ENCODE measurements at places on chromosomes 7 and 10.

DNA sequence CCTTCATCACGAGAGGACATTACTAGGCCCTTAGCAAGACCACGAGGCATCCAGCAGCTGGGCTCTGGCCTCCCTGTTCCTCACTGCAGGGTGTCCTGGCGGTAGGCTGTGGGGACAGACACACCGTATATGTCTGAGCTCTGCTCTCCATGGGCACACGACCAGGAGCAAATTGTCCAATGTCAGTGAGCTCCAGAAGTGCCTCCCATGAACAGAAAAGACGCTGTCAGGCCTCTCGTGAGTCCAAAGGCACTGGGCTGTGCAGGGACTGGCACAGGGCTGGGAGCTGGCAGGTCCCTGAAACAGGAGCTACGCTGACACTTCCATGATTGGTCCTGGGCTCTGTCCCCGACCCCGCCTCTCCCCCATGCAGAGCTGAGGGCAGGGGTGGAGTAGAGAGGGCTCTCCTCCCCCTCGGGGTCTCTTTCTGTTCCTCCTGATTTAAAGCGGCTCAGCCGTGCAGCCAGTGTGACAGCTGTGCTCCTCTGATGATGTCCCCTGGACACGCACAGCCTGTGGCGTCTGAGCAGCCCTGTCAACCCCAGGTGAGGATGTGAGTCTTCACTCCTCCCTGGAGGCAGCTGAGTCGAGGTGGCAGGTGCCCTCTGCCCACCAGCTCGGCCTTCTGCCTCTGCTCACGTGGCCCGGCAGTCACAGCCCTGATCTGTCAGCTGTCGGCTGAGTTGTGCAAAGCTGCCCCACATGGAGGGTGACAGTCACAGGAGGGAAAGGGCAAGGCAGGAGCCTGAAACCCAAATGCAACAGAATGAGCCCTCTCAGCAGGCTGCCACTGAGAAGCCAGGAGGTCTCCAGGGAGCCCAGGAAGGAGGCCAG is 13.0 kb downstream of the ANTXRL start:
- no peak for DNase-seq

GRCh38 chr10:33174674-33175434 is 159.6 kb downstream of the NRP1 start:
- DNase-seq: no peak

GRCh38 chr7:42104231-42104630 is 132.8 kb downstream of the GLI3 start:
- DNase-seq: no peak

DNA sequence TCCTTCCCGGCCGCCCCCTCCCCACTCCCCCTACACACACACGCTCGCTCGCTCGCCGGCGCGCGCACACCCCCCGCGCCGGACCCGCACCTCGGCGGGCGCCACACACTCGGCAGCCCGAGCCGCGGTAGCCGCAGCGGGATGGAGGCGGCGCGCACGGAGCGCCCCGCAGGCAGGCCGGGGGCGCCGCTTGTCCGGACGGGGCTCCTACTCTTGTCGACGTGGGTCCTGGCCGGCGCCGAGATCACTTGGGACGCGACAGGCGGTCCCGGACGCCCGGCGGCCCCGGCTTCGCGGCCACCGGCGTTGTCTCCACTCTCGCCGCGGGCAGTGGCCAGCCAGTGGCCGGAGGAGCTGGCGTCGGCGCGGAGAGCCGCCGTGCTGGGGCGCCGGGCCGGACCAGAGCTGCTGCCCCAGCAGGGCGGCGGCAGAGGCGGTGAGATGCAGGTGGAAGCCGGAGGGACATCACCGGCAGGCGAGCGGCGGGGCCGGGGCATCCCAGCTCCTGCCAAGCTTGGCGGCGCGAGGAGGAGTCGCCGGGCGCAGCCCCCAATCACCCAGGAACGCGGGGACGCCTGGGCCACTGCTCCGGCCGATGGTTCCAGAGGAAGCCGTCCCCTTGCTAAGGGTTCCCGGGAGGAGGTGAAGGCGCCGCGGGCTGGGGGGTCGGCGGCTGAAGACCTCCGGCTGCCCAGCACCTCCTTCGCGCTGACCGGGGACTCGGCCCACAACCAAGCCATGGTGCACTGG is at the start of gene SORCS3:
SORCS3 (plus strand) TSS at position 104 of the 750 bp plus-strand sequence.
- no peak for DNase-seq

DNA sequence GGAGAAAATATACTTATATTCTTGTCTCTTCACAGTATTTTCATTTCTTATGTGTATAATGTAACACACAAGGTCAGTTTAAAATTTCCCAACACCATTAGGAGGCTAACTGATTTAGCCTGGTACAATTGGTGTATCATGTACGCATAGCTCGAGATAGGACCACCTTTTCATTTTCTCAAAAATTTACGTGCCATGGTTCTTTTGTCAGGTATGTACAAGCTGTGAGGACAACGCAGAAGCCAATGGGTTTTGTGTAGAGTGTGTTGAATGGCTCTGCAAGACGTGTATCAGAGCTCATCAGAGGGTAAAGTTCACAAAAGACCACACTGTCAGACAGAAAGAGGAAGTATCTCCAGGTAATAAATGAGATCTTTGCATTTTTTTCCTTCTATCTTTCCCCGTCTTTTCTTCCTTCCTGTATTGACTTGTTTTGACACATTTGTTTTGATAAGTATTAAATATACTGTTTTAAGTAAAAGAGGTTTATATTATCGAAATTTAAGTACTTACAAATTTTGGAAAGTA is 55.0 kb downstream of the TRIM24 start:
- no peak for DNase-seq

DNA sequence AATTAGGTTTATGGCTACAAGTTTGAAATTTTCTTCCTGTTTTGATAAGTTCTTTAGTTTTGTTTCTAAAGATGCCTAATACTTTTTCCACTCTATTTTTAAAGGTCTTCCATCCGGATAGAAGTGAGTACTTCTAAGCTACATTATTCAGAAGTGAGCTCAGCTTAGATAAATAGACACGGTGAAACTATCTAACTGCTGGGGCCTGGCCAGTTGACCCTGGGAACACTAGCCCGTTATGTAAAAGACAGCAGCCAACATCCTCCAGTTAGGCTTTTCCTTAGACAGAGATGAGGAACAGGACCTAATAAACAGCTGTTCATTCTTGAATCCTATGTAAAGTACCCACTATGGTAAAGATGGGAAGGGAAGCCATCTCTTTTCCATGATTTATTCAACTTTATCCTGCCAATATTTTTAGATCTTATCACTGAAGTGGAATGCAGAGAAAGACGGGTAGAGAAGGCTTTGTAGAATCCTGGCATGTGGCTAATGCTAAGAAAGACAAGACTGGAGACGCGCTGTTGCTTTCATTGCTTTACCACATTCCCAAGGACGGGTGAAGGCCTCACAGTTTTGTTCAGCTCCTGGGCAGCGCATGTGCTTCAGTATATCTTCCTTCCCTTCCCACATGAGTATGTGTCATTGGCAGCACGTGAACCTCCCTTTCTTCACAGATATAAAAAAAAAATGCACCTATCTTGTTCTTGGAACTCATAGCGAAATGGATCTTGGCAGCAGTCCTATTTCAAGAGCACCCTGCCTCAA is 340.0 kb upstream of the MEOX2 start:
- no peak for DNase-seq

DNA sequence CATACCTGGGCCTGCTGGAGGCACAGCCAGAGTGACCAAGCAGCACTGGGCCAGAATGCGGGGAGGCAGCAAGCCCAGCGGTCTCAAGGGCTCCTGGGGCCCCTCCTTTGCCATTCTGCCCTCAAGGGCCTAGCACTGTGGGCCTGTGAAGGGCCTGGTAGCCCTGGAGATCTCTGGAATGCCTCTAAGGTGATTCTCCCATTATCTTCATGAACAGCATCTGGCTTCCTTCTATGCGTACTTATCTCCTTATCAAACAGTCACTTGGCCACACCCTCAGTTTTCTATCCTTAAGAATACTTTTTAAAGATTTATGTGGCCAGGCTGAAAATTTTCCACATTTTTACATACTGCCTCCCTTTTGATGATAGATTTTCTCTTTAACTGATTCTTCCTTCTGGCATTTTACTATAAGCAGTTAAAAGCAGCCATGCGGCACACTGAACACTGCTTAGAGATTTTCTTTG is 67.5 kb upstream of the CCNY start:
- DNase-seq: no peak

- DNase-seq: no peak
These were observed 260.6 kb downstream of the POU6F2 start for GRCh38 chr7:39238234-39238869.

DNA sequence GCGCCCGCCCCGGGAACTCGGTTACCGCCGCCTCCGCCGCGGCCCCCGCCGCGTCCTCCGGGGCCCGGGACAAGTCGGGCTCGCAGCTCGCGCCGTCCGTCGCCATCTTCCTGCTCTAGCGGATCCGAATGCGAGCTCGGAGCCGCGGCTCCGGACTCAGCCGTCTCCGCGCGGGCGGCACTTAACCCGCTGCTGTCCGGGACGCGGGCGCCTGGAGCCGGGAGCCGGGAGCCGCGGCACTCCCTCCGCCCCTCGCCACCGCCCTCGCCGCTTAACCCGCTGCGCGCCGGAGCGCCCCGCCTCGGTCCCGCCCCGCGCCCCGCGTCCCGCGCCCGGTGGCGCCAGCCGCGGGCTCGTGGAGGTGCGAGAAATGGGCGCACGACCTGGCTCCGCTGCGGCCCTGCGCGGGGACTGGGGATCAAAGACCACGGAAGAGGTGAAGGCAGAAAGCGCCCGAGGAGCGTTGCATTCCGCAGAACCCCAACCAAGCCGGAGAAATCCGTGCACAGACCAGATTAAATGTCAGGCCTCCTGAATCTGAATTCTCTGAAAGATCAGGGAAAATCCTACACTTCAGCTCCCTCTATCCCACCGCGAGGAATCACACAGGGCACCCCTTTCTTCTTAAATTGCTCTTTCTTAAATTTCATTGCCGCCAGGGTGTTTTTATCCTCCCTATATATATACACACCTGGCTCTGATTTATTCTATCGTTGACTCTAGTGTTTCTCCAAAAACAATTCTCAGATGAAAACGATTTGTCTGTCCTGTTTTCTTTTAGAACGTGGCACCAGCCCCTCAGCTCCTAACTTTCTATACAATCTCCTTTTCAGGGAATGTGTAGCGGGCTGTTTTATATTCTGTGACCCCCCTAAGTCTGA is at the start of gene CTTNBP2:
CTTNBP2 (minus strand) TSS at position 132 of the 881 bp plus-strand sequence; CDS start at position 106, 26 bp downstream.
- DNase-seq: no peak

- DNase-seq: no peak
These were observed 31.2 kb downstream of the GFRA1 start for GRCh38 chr10:116241642-116242410.

- DNase-seq: no peak
These were observed 19.2 kb upstream of the TTYH3 start for GRCh38 chr7:2612445-2613097.

DNA sequence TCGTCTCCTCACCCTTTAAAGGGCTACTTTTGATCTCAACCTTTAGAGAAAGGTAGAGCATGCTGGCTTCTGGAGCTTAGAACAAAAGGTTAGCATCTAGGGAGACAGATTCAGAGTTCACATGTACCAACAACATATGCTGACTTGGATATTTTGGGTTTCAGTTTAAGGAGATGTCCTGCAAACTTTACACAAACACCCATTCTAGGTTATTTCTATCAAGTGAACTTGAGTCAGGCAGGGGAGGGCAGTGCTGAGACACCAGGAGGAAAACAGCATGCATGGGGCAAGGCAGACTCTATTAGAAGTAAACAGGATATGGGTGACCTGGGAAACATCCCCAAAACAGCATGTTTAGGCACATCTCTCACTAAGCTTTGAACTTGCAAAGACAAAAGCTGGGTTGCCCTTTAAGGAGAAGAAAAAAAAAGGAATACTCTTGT is 43.8 kb downstream of the ARL4A start:
- no peak for DNase-seq
